ENCODE measurements at places on chromosomes 6 and 20. TPM values are rescaled to one million over a fixed set of nuclear protein-coding genes. Genes with fewer than 3 reads are reported as not detected.

DNA sequence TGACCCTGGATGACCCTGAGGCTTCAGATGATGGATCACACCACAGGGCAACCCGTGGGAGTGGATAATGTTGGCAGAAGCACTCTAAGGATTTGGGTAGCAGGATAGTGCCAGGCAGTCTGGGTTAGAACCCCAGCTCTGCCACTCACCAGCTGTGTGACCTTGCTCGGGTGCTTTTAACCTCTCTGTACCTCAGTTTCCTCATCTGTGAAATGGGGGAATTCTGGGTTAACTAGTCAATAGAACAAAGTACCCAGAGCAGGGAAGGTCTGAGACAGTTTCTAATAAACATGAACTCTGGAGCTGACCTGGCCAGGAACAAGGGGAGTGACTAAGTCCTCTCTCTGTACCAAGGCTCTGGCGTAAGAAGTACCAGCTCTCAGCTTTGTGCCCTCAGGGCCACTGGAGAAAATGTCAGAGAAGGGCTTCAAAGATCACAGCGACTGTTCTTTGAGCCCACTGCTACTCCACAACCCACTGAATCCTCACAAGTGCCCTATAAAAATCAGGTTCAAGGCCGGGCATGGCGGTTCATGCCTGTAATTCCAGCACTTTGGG, 14.7 kb upstream of the NOL4L start:
- H3K4me3 ChIP-seq: no peak overlapping the region
- no peaks in the 10 kb centered on the region for H3K36me3 ChIP-seq
- DNase-seq: no peak

DNA sequence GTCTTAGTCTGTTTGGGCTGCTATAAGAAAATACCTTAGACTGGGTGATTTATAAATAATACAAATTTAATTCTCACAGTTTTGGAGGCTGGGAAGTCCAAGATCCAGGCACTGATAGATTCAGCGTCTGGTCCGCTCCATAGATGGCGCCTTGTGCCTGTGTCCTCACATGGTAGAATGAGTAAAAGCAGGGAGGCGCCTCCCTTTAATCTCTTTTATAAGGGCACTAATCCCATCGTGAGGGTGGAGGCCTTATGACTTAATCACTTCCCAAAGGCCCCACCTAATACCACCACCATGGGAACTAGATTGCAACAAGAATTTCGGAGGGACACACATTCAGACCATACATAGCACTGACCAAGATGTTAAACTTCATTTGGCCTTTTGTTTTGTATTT, 91.2 kb upstream of the TMEM181 start:
- no peaks in the 10 kb centered on the region for H3K27me3 ChIP-seq
- H3K4me1 ChIP-seq: peaks cover 6% of the 10 kb centered on the region
- peak overlapping the region; percentile 47 for H3K4me3 ChIP-seq
- DNase-seq: no peak
- H3K27ac ChIP-seq: no peak overlapping the region

DNA sequence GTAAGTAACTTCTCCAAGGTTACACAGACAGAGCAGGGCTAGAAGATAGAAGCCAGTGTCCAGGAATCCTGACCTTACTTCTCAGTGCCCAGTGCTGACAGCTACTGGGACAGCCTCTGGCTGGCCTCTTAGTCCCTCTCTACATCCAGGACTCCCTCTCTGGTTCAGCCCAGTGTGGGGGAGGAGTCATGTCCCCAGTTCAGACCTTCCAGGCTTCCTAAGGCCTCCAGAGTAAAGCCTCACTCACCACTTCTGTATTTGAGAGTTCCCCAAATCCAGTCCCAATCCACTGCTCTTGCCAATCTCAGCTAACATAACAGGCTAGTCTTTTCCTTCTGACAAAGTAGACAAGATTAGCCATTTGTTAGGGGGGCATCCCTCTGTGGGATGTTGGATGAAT, 36.9 kb upstream of the EPB41L1 start:
- DNase-seq: no peak
- H3K4me3 ChIP-seq: no peak overlapping the region
- H3K4me1 ChIP-seq: peaks cover 2% of the 10 kb centered on the region
- H3K27ac ChIP-seq: no peak overlapping the region
- peaks cover 2% of the 10 kb centered on the region for H3K36me3 ChIP-seq

GRCh38 chr6:47428746-47429664, 48.6 kb upstream of the CD2AP start:
- no peaks in the 10 kb centered on the region for H3K4me1 ChIP-seq
- no peak for DNase-seq
- no peak overlapping the region for H3K27ac ChIP-seq
- H3K27me3 ChIP-seq: no peaks in the 10 kb centered on the region

DNA sequence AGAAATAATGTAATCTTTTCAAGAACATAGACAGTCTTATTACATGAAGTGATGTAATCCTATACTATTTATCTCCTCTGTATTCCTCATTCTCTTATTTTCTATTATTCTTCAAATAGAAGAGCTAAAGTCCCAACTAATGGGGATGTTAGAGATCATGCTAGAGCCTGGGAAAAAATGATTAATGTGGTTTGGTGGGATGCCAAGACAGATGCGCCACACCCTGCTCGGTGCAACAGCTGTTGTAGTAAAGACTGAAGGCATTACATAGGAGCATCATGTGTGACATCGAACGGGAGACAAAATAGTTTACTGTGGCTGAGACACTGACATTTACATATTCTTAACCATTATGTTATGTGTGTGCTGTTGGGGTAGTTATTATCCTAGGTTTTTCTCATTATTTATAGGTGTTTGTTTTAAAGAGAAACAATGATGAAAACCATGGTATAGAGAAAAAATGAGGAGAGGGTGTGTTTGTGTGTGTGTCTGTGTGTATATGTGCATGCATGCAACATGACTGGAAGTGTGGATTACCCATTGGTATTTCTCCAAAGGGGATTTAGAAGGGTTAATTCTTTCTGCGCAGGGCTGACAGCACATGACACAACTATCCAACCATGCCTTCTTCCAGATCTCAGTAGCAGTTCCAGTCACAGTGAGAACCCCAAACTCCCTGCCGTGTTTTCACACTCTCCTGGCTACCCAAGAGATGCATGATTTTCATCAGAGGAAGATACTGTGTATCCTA, 155.3 kb downstream of the EYA4 start:
- no peaks in the 10 kb centered on the region for H3K36me3 ChIP-seq
- peaks cover 23% of the 10 kb centered on the region for H3K27me3 ChIP-seq
- DNase-seq: no peak
- H3K27ac ChIP-seq: no peak overlapping the region

GRCh38 chr6:152984513-152984872, 1.7 kb upstream of the FBXO5 start:
- H3K4me3 ChIP-seq: peak overlapping the region; percentile 97
- DNase-seq: no peak
- H3K36me3 ChIP-seq: peaks cover 5% of the 10 kb centered on the region
- H3K27ac ChIP-seq: peak overlapping the region; percentile 95
- peaks cover 39% of the 10 kb centered on the region for H3K4me1 ChIP-seq

DNA sequence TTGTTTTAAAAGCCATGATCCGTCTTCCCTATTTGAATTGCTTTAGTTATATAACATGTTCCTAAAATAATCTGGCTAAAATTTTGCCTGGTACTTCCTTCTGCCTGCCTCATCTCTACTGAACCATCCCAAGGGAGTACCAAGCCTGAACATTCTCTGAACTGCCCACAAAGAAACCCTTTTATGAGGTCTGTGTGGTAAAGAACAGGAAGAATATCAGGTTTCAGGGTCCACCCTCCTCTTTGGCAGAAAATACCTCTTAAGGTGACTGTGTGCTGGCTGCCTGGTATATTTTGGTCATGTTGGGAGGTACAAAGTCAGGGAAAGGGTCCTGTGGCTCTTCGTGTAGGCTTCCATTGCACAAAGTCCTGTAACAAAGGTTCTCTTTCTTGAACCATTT, 574.1 kb upstream of the CHD6 start:
- H3K36me3 ChIP-seq: no peaks in the 10 kb centered on the region
- H3K4me3 ChIP-seq: no peak overlapping the region
- no peaks in the 10 kb centered on the region for H3K4me1 ChIP-seq
- DNase-seq: no peak
- no peak overlapping the region for H3K27ac ChIP-seq
- no peaks in the 10 kb centered on the region for H3K27me3 ChIP-seq

DNA sequence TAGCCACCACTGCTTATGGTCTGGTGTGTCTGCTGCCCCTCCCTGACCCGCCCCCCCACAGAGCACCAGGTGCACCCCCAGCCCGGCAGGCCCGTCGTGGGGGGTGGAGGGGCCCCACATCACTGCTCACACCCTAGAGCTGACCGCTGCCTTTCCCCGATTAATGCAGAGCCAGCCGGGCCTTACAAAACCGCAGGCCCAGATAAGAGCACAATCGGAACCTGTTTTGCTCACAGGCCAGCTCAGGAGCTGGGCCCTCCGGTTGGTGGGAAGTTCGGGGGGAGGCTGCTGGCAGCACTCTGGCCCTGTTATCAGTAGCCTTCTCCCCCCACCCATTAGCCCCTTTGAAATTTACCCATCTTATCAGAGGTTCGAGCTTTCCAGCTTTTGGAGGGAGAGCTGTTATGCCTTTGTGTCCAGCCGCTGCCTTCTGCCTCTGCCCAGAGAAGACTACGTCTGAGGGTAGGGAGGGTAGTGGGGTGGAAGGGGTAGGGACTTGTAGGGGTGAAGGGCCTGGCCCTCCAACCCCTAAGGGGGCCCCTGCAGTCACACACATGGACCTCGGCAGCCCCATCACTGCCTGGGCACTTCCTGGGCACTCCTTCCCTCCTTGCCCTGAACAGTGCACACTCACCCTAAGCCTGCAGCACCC, 6.9 kb upstream of the SPDEF start:
- no peak overlapping the region for H3K27ac ChIP-seq
- H3K4me1 ChIP-seq: no peaks in the 10 kb centered on the region
- no peak overlapping the region for H3K4me3 ChIP-seq
- H3K27me3 ChIP-seq: peaks cover 1% of the 10 kb centered on the region
- peaks cover 3% of the 10 kb centered on the region for H3K36me3 ChIP-seq

GRCh38 chr6:169449221-169449620, 195.6 kb upstream of the THBS2 start:
- peaks cover 2% of the 10 kb centered on the region for H3K4me1 ChIP-seq
- peak overlapping the region; percentile 21 for H3K27ac ChIP-seq
- no peak for DNase-seq
- no peaks in the 10 kb centered on the region for H3K36me3 ChIP-seq
- H3K4me3 ChIP-seq: no peak overlapping the region

Gene ZSCAN31
- 0.86 TPM for total RNA-seq

Gene HTR1B
- total RNA-seq: not detected

Gene CNKSR3
- total RNA-seq: not detected

Gene BACH2
- total RNA-seq: 69.9 TPM

Gene SPATS1
- not detected for total RNA-seq

Gene PI16
- total RNA-seq: 14.5 TPM

Gene MAVS
- total RNA-seq: 21.1 TPM

Gene TFAP2A
- 0.40 TPM for total RNA-seq

Gene ZNF165
- 5.4 TPM for total RNA-seq

Measured in T-helper 17 cell (primary cell).